ENCODE measurements at places on chromosomes 1 and 21. TPM values are rescaled to one million over a fixed set of nuclear protein-coding genes. Genes with fewer than 3 reads are reported as not detected.

Gene HAO2
- not detected for total RNA-seq

Gene TTC4
- total RNA-seq: 26.3 TPM

Gene PCBP3
- 1.2 TPM for total RNA-seq

Gene CAPZB
- 231 TPM for total RNA-seq

Gene PLA2G2F
- total RNA-seq: not detected

Gene C1orf87
- total RNA-seq: not detected

Gene PTGFR
- not detected for total RNA-seq

Gene GPR3
- total RNA-seq: 1.8 TPM

Data from A549 treated with Hydrocortisone at 1 μM for 4 hours (cell line).